NCI-H226 (cell line): ENCODE measurements at places on chromosomes 7 and 10.
A peak's percentile ranks its signal among the peaks of the same experiment; 100 is the strongest.

GRCh38 chr10:25933653-25934608, at the start of gene MYO3A:
Gene MYO3A, plus strand, starts transcription at chr10:25934229. Its CDS starts 17,882 bp downstream, at chr10:25952111.
- peak; percentile 56 for DNase-seq

DNA sequence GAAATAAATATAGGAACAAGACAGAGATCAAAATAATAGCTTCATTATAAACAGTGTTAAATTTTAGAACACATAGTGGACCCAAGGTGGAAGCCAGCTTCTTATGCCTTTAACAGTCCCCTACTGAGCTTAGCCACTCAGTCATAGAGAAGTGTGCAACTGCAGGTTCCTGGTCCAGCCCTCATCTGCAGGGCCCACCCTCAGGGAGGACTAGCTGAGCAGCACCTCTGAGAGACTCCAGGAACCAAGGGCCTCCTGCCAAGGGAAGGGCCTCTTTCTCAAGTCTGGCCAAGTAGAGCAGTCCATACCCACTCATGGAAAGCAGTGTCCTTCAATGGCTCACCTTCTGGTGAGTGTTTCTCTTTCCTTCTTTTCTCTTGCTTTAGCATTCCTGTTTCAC, 173.7 kb upstream of the PRPS1L1 start:
- no peak for DNase-seq

DNA sequence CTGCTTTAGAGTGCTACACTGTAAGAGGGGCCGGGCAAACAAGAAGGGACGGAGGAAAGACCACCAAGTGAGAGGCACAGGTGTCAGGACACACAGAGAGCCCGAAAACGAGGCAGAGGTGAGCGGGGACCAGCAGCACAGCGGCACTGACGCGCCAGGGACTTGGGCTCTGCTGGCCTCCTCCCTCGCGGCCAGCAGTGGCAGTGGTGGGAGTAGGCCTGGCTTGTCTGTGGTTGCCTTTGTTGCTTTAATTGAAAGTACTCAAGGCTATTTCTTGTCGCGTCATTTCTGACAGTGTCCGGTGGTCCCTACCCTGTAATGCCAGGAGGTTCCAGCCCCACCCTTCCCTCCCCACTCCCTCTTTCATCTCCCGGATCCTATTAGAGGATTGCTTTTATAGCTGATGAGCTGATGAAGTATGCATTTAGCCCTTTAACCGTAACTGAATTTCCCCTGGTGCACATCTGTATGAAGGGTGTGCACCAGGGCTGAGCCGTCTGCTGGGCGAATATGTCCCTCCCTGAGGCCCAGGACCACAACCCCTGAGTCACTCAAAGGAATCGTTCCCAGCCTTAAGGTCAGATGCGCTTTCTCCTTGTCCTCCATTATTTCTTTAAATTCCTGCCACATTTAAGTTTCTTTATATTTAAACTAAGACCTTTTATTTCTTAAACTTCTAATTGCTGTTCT, 39.5 kb upstream of the FAM20C start:
- DNase-seq: no peak

GRCh38 chr10:132449051-132449810, 52.2 kb downstream of the PWWP2B start:
- no peak for DNase-seq
